Cardiac muscle cell (in vitro differentiated cells and primary cell): ENCODE measurements at places on chromosomes 4 and X. TPM values are rescaled to one million over a fixed set of nuclear protein-coding genes. Genes with fewer than 3 reads are reported as not detected.

Gene GABRG1
- not detected in 2 replicates for total RNA-seq

Gene SOX3
- total RNA-seq: 0.32 and 0.42 TPM in 2 replicates

Gene ADGRG2
- total RNA-seq: 1.6 and 2.9 TPM in 2 replicates

Gene C1GALT1C1
- 13.7 and 17.7 TPM in 2 replicates for total RNA-seq

Gene IL13RA1
- total RNA-seq: 17.8 and 19.2 TPM in 2 replicates

Gene VCX2
- total RNA-seq: not detected in 2 replicates

Gene ARHGAP24
- total RNA-seq: 8.6 and 10.4 TPM in 2 replicates

Gene RTL9
- 0.74 and 1.4 TPM in 2 replicates for total RNA-seq

Gene IL13RA2
- total RNA-seq: not detected in 2 replicates

Gene CTAG2
- not detected in 2 replicates for total RNA-seq

DNA sequence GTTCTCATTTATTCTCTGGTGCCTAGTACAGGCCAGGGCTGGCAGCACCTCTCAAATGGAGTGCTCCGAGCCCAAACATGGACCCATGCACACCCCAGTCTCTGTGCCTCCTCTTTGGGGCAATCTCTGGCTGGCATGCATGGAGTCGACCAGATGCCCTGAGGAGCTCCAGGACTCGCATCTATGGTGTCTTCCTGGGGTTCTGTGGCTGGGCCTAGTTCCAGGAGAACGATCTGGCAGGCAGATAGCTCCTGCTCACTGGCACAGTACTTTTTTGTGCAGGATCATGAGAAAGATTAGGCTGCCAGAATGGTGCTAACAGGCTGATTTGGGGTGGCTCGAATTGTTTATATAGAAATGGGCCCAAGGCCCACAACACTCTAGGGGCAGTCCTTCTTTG, 72.0 kb upstream of the PJA1 start:
- no peak overlapping the region for H3K27ac ChIP-seq
- no peak overlapping the region for H3K4me3 ChIP-seq
- no peaks in the 10 kb centered on the region for H3K36me3 ChIP-seq
- no peaks in the 10 kb centered on the region for H3K27me3 ChIP-seq
- no peak for DNase-seq
- peaks cover 5% of the 10 kb centered on the region for H3K4me1 ChIP-seq

DNA sequence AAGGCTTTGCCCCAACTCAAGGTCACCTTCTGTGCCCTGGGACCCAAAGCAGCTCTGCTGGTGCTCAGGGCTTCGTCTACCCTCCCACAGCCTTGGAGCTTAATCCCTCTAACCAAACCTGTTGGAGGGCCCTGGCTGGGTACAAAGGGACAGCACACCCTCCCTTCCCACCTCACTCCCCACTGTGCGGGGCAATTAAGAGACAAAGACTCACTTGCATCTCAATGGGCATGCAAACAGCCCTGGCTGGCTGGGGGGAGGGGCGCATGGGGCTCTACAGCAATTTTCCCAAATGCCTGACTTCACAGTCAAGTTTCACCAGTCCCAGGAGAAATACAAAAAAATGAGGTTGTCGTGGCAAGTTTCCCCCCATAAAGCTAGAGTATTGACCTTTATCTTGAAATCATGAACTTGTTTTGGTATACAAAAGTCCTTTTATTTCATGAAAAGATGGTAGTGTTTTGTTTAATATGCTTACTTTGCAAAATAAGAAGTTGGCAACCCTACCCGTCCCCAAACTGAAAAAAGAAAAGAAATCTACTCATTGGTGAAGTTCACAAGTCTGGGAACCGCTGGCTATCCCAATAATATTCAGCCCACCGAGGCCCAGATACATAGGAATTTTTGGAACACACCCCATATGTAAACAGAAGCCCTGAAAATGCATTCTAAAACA, 4.1 kb upstream of the CD99L2 start:
- H3K27me3 ChIP-seq: no peaks in the 10 kb centered on the region
- no peak overlapping the region for H3K27ac ChIP-seq
- DNase-seq: no peak
- no peaks in the 10 kb centered on the region for H3K4me1 ChIP-seq

DNA sequence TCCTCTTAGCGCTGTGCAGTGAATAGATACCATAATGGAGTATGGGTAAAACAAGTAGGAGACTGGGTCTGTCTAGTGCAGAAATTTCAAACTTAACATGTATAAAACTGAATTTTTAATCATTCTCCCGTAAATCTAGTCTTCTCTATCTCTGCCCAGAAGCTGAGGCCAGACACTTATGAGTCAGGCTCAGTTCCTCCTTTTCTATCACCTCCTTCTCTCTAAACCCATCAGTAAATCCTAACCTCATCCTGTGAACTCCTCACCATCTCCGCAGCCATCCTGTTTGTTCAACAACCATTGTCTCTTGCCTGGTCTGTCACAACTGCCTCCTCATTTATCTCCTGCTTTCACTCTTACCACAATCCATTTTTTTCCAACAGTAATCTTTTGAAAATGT, 19.8 kb upstream of the SGMS2 start:
- no peak overlapping the region for H3K4me3 ChIP-seq
- H3K4me1 ChIP-seq: no peaks in the 10 kb centered on the region
- no peak for DNase-seq
- no peaks in the 10 kb centered on the region for H3K27me3 ChIP-seq
- no peaks in the 10 kb centered on the region for H3K36me3 ChIP-seq

GRCh38 chr4:112270640-112271421, 14.9 kb downstream of the TIFA start:
- peak; percentile 66 for DNase-seq
- no peaks in the 10 kb centered on the region for H3K4me1 ChIP-seq
- peaks cover 8% of the 10 kb centered on the region for H3K36me3 ChIP-seq
- H3K4me3 ChIP-seq: no peak overlapping the region

- no peaks in the 10 kb centered on the region for H3K4me1 ChIP-seq
- DNase-seq: peak; percentile 14
- H3K36me3 ChIP-seq: no peaks in the 10 kb centered on the region
- no peak overlapping the region for H3K4me3 ChIP-seq
- no peaks in the 10 kb centered on the region for H3K27me3 ChIP-seq
- no peak overlapping the region for H3K27ac ChIP-seq
These were observed 218.7 kb upstream of the NDST4 start for GRCh38 chr4:115332078-115332477.

DNA sequence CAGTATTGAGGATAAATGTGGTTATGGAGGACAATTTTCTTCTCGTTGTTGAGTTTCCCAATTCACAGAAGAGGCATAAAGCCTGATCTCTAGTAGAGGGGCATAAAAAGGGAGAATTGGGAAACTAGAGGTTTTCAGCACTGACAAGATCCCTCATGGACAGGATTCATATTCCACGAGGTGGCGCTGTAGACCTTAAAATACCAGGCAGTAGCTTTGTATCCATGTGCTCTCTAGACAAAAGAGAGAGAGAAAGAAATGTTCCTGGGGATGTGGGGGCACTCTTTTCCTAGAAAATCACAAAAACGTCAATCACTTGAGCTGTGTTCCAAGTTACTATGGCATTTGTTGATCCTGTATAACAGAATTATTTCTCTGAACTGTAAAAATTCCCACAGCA, 128.3 kb downstream of the MAGEE1 start:
- H3K36me3 ChIP-seq: no peaks in the 10 kb centered on the region
- no peaks in the 10 kb centered on the region for H3K27me3 ChIP-seq
- no peaks in the 10 kb centered on the region for H3K4me1 ChIP-seq
- H3K27ac ChIP-seq: no peak overlapping the region

DNA sequence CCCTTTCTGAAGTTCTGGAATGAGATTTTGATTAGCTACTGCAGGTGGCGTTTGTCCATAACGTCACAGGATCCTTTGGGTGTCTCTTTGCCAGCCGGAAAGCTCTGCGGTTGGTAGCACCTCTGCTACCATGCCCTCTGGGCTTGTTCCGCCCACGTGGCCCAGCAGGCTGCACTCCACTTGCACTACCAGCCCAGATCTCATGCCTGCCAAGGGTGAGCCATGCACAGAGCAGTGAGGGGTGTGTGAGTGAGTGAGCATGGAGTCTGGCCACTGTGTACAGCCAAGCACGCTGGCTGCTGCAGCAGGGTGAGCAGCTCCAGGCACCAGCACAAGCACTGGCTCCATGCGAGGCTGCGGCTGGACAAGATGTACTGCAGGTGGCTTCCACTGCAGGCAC, 6.6 kb upstream of the HNRNPD start:
- no peak overlapping the region for H3K4me3 ChIP-seq
- H3K27me3 ChIP-seq: no peaks in the 10 kb centered on the region
- peaks cover 17% of the 10 kb centered on the region for H3K4me1 ChIP-seq
- DNase-seq: no peak

- DNase-seq: no peak
- H3K4me3 ChIP-seq: peak overlapping the region; percentile 80
- no peaks in the 10 kb centered on the region for H3K36me3 ChIP-seq
- H3K27ac ChIP-seq: peak overlapping the region; percentile 90
- peaks cover 22% of the 10 kb centered on the region for H3K4me1 ChIP-seq
- no peaks in the 10 kb centered on the region for H3K27me3 ChIP-seq
These were observed 839 bp downstream of the STK26 start for GRCh38 chrX:132023896-132024386.

DNA sequence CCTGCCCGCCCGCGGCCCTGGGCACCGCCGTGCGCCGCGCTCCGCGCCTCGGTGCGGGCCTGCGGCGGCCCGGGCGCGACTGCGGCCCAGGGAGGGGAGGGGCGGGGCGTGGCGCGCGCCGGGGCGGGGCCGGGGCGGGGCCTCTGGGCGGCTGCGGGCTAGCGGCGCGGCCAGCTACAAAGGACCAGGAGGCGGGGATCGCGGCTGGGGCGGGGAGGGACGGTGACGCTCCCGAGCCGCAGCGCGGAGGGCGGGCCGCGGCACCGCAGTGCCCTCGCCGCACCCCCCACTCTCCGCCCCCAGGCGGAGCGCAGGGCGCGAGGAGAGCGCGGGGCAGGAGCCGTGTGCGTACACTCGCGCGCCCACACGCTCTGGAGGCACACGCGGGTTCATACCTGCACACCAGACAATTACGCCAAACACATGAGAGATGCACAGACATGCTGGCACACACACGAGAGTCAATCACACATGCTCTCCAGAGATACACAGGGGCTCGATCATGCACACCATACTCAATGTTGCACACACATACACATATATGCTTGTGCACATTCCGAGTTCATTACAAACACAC, at the start of gene CRMP1:
CRMP1 (minus strand) TSS at position 83 of the 577 bp plus-strand sequence. CDS start 117 bp downstream, outside the sequence.
- H3K4me1 ChIP-seq: no peaks in the 10 kb centered on the region
- H3K27ac ChIP-seq: no peak within 1 kb of the TSS
- H3K4me3 ChIP-seq: no peak within 1 kb of the TSS
- peak; percentile 19 for DNase-seq
- peaks cover 91% of the 10 kb centered on the region for H3K27me3 ChIP-seq
- no peaks in the 10 kb centered on the region for H3K36me3 ChIP-seq

DNA sequence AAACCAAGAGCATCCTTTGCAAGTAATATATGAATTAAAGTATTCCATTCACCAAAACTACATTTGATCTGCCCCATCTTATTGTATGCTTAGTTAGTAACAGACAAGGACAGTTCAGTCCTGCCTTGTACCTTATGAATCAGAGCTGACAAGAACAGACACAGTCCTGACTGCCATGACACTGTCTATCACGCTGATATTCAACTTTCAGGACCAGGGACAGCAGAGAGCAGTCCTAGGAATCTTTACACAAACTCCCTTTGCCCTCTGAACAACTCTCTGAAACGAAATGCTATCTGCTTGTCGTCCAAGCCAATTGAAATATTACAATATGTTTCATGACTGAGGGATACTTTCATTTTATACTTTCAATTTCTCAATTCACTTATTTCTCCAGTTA, 268.6 kb upstream of the VCX start:
- DNase-seq: peak; percentile 80
- no peak overlapping the region for H3K4me3 ChIP-seq
- no peaks in the 10 kb centered on the region for H3K36me3 ChIP-seq
- no peak overlapping the region for H3K27ac ChIP-seq

- DNase-seq: no peak
- no peaks in the 10 kb centered on the region for H3K36me3 ChIP-seq
- H3K27me3 ChIP-seq: no peaks in the 10 kb centered on the region
These were observed 28.3 kb downstream of the MMRN1 start for GRCh38 chr4:89922848-89923416.

- H3K36me3 ChIP-seq: no peaks in the 10 kb centered on the region
- H3K4me3 ChIP-seq: no peak overlapping the region
- no peaks in the 10 kb centered on the region for H3K27me3 ChIP-seq
- H3K4me1 ChIP-seq: no peaks in the 10 kb centered on the region
- H3K27ac ChIP-seq: no peak overlapping the region
These were observed 24.0 kb downstream of the STEEP1 start for GRCh38 chrX:119541188-119541587.

DNA sequence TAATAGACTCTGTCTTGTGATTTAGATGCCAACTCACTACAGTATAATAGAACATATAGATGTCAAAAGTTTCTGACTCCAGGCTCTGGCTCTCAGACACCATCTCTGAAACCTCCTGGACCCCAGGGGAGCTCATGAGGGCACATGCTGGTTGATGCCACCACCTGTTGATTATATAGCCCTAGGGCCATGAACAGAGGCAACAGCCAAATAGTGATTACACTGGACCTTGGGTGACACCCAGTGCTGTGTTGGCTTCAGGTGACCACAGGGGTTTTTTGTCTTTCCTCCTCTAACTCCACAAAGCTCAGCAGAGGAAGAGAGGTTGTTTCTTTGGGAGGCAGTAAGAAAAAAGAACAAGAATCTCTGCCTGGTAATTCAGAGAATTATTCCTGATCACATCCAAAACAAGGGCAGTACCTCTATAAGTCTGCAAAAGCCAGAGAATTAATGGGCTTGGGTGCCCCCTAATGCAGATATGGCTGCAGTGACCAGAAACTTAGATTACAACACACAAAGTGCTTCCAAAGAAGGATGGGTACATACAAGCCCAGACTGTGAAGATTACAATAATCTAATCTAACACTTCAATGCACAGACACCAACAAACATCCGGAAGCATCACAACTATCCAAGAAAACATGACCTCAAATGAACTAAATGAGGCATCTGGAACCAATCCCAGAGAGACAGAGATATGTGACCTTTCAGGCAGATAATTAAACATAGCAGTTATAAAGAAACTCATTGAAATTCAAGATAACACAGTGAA, 1920.6 kb downstream of the ARAP2 start:
- H3K27me3 ChIP-seq: no peaks in the 10 kb centered on the region
- H3K36me3 ChIP-seq: no peaks in the 10 kb centered on the region
- H3K27ac ChIP-seq: no peak overlapping the region
- no peaks in the 10 kb centered on the region for H3K4me1 ChIP-seq

GRCh38 chr4:57109847-57110639, at the start of gene IGFBP7:
Gene IGFBP7 (minus strand): TSS chr4:57110385. CDS start chr4:57110351, 34 bp downstream.
- peak within 1 kb of the TSS; percentile 3 for H3K27ac ChIP-seq
- no peaks in the 10 kb centered on the region for H3K36me3 ChIP-seq
- peaks cover 11% of the 10 kb centered on the region for H3K4me1 ChIP-seq
- H3K27me3 ChIP-seq: peaks cover 17% of the 10 kb centered on the region
- H3K4me3 ChIP-seq: peak within 1 kb of the TSS; percentile 45

DNA sequence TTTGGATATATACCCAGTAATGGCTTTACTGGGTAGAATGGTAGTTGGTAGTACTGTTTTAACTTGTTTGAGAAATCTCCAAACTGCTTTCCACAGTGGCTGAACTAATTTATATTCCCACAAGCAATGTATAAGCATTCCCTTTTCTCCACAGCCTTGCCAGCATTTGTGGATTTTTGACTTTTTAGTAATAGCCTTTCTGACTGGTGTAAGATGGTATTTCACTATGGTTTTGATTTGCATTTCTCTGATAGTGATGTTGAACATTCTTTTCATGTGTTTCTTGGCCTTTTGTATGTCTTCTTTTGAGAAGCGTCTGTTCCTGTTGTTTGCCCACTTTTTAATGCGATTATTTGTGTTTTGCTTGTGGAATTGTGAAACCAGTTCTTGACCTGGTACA, 290.5 kb downstream of the BMPR1B start:
- DNase-seq: no peak
- H3K27ac ChIP-seq: no peak overlapping the region
- H3K4me3 ChIP-seq: no peak overlapping the region
- no peaks in the 10 kb centered on the region for H3K36me3 ChIP-seq

- no peak for DNase-seq
- no peak overlapping the region for H3K27ac ChIP-seq
- no peaks in the 10 kb centered on the region for H3K36me3 ChIP-seq
- H3K27me3 ChIP-seq: no peaks in the 10 kb centered on the region
These were observed 171.1 kb downstream of the LARP7 start for GRCh38 chr4:112808001-112808400.
